ENCODE measurements at places on chromosomes 3 and 15. TPM values are rescaled to one million over a fixed set of nuclear protein-coding genes. Genes with fewer than 3 reads are reported as not detected.

The ZKSCAN7 gene
- total RNA-seq: 2.1 TPM

The TATDN2 gene
- 5.9 TPM for total RNA-seq

The TNNC1 gene
- total RNA-seq: not detected

The SLC9A9 gene
- not detected for total RNA-seq

The MST1R gene
- total RNA-seq: not detected

The PAK6 gene
- total RNA-seq: 0.12 TPM

The MRAS gene
- 12.3 TPM for total RNA-seq

The UROC1 gene
- total RNA-seq: not detected

The KCNAB1 gene
- total RNA-seq: 2.6 TPM

The TMIE gene
- total RNA-seq: not detected

The CHST13 gene
- total RNA-seq: not detected

The C2CD4A gene
- total RNA-seq: not detected

The ARHGEF26 gene
- total RNA-seq: 6.6 TPM

The PIF1 gene
- total RNA-seq: 26.6 TPM

The CHRFAM7A gene
- 17.5 TPM for total RNA-seq

The MESP2 gene
- 0.54 TPM for total RNA-seq

The SKOR1 gene
- not detected for total RNA-seq

The UBAP1L gene
- 0.06 TPM for total RNA-seq

The MB21D2 gene
- total RNA-seq: 43.2 TPM

The CADPS gene
- total RNA-seq: not detected

The ACKR4 gene
- total RNA-seq: not detected

The ZIC4 gene
- total RNA-seq: 0.17 TPM

The DCBLD2 gene
- total RNA-seq: 298 TPM

The ZDHHC23 gene
- 6.0 TPM for total RNA-seq

The GOLGA8S gene
- not detected for total RNA-seq

The MYL3 gene
- not detected for total RNA-seq

The A4GNT gene
- not detected for total RNA-seq

The CCRL2 gene
- total RNA-seq: 0.29 TPM

The ICE2 gene
- total RNA-seq: 20.2 TPM

The GRIP2 gene
- total RNA-seq: not detected

The TMEM39A gene
- 72.5 TPM for total RNA-seq

The NUP210 gene
- total RNA-seq: 8.9 TPM

The CD80 gene
- not detected for total RNA-seq

The STAB1 gene
- total RNA-seq: not detected

The SLC12A1 gene
- not detected for total RNA-seq

The LRRN1 gene
- total RNA-seq: not detected

The GMNC gene
- total RNA-seq: not detected

The ABI3BP gene
- 0.17 TPM for total RNA-seq

The ASB14 gene
- not detected for total RNA-seq

The CYP11A1 gene
- 0.06 TPM for total RNA-seq

The UPK1B gene
- total RNA-seq: not detected

All from Daoy (cell line).